ENCODE measurements at places on chromosomes 3 and 15.

DNA sequence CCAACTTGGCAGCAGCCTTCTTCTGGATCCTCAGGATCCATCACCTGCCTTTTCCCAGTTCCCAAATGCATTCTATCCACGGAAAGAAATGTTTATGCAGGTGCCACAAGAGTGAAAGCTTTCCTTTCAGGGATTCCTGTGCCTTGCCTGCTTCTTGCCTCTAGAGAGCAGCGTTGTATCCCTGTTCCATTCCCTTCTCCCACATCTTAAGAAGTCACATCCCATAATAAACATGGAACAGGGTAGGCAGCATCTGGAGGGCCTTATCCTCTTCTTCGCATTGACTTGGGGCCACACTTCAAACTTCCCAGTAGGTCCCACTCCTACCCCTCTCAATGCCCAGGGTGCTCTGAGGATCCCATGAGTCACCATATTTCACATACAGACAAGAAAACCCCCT is 72.7 kb upstream of the DCLK3 start:
- no peak for DNase-seq

GRCh38 chr3:67192466-67192865 is 194.4 kb downstream of the KBTBD8 start:
- DNase-seq, result no peak

DNA sequence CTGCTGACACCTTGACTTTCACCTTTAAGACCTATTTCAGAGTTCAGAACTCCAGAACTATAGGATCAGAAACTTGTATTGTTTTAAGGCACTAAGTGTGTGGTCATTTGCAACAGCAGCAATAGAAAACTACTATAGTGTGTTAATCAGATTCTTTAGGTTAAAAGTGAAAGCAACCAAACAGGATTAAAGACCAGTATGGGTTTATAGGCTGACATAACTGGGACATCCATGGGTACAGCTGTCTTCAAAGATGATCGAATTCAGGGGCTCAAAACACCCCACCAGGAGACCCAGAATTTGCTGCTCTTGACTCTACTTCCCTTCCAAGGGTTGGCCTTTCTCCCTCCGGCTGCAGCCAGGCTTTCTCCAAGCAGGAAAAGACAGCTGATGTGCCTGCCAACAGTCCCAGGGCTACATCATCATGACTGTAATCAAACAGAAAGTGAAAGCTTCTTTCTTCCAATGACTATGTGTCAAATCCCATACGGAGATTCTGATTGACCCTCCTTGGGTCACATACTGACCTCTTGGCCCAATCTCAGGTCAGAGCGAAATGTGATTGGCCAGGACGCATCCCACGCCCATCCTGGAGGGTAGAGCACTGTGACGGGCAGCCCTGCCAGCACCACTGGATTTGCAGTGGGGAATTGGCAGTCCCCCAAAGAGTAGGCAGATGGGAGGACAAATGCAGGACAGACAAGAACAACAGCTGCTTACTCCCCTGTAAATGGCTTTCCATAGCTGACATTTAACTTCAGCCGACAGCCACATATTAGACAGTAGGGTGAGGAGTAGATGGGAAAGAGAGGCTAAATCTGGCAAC is 51.4 kb upstream of the RNF7 start:
- no peak for DNase-seq

DNA sequence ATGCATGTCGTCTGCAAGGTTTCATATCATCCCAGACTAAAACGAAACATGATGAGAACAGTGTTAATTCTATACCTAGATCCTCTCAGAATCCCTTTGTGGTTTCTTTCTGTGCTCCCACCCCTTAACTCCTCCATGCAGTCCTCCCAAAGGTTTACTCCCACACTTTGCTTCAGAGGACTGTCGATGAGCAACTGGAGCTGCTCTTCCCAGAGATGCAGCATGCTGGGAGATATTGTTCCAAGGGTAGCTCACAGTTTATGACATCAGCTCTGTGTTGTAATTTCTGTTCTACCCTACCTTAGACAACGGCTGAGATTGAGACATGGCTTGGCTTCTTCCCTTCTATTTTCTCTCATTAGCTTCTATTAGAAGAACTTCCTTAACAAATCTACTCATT is 313.0 kb upstream of the COL8A1 start:
- DNase-seq, result no peak

DNA sequence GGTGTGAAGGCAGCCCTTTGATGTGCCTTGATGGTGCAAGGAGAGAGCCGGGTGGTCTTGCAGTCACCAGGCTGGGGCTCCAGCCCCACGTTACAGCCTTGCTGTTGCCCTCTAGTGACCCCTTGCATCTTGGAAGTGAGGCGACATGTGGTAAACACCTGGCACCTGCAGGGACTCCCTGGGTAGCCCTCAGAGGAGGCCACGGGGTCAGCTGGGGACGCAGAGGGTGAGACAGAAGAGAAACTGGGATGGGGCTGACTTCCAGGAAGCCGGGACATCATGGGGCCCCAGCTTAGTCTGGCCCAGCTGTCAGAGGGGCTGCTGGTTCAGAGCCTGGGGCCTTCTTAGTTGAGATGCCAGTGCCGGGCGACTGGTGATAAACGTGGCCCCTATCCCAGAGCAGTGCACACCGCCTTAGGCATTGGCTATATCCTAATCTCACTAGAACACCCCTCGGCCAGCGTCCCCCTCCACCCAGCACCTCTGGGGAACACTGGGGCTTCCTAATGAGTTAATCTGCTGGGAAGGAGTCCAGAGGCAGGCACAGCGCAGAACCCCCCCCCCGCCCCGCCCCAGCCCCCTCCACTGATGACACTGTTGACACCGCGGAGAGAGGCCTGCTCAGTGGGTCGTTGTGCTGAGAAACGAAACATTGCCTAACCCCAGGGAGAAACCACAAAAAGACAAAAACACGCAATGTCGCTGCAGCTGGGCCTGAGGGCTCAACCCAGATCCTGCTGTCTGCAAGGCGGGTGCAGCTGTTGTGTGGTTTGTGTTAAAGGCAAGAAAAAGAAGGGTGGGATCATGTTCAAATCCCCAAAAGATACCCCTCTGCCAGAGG is 60.5 kb upstream of the KLF13 start:
- peak; percentile 52 for DNase-seq

- DNase-seq, result no peak
These were observed 183.4 kb downstream of the ADAMTS17 start for GRCh38 chr15:100158356-100158755.

- no peak for DNase-seq
These were observed 224.3 kb downstream of the CDIN1 start for GRCh38 chr15:36803773-36804172.

DNA sequence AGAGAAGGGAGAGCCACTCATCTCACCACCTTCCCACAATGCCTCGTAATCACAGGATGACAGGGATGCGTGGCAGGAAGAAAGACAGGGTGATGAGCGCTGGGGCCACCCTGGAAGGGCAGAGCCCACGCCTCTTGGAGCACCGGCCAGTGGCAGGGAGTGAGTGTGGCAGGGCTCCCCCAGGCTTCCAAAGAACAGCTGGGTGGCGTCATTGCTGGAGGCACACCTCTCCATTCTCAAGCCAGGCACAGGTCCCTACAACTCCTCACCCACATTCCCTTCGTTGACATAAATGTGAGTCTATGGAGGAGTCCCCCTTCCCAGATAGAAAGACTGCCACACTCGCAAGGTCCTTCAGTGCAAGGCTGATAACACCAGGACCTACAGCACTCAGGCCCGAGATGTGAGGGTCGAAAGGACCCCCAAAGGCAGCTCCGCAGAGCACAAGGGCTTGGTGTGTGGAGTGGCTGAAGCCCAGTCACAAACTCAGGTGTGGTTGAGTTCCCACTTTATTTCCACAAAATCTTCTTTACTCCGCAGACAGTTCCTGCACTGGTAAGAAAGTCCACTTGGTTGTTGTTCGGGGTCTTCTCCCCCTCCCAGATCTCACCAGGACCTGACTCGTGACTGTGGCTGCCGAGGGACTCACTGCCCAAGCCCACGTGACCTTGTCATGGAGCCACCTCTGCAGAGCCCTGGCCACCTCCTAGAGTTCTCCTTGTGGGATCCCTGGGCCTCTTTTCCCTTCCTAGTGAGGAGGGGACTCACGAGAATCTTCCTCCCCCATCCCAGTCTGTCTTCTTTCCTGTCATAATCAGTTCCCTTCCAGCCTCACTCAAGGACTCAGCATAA is 22.4 kb upstream of the CORO2B start:
- DNase-seq, result no peak

GRCh38 chr3:35592589-35593295 is 46.6 kb upstream of the ARPP21 start:
- DNase-seq, result no peak

GRCh38 chr3:144033240-144033589 is 61.6 kb downstream of the DIPK2A start:
- DNase-seq, result no peak

DNA sequence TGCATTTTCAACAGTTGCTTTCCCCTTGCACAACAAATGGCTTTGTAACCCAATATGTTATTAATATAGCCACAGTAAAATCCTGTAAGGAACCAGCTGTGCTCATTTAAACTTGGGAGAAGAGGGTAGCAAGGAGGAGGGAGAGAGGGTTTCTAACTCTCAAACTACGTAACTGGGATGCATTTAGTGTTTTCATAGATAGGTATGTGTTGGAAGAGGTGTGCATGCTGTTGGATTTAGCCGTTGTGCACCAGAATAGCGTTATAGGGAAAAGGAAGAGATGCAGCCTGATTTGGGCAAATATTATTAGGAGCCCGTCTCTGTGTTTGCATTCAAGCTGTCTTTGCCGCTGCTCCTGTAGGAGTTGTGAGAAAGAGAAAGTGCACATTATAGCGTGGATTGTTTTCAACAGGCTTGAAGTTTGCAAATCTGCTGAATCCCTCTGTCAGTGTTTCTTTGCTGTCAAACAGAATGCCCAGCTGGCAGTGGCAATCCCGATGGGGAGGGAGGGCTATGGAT is 39.4 kb downstream of the ARPP21 start:
- no peak for DNase-seq

DNA sequence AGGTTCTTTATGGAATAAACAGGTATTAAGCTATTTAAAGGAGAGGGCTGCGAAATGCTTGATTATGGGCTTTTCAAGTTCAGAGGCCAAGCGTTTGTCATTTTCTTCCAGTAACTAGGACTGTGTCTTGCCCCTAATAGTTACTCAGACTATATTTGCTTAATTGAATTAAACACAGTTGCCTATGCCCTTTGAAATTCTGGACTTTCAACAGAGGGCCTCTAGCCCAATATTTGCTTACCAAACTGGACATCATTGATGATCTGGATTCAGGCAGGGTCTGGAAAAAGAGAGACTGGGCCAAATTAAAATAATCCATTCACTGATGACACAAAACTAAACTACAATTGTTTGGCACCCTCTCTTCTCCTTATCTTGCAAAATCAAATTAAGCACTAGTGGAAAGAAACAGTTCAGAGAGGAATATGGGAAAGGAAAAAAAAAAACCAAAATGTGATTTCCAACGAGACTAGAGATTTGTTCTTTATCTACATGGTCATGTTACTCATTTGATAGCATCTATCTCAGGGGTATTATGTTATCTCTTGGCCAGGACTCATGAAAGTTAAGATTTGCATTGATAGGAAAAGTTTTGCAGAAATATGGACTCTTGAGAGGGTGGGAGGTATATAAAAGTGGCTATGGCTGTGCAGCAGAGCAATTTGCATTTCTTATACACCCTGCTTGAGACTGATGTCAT is 75.1 kb upstream of the TSEN2 start:
- no peak for DNase-seq

- no peak for DNase-seq
These were observed 49.7 kb upstream of the LIMD1 start for GRCh38 chr3:45544717-45545296.

DNA sequence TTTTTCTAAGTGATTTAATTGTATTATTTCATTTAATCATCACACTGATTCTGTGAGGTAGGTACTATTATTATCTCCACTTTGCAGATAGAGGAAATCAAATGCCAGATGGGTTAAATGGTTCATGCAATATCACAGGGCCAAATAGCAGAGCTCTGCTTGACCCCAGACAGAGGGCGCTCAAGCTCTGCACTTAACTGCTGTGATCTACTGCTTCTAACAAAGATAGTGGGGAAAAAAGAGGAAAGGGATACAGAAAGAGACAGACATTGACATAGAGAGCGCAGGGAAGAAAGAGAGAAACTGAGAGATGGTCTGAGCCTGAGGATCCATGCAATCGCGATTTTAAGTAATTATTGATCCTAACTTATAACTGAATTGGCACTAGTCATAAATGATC is 279.1 kb upstream of the THRB start:
- DNase-seq, result peak; percentile 5

- DNase-seq, result no peak
These were observed 269.8 kb downstream of the THRB start for GRCh38 chr3:24224666-24225384.

GRCh38 chr3:65729973-65730372 is 308.7 kb downstream of the MAGI1 start:
- no peak for DNase-seq

DNA sequence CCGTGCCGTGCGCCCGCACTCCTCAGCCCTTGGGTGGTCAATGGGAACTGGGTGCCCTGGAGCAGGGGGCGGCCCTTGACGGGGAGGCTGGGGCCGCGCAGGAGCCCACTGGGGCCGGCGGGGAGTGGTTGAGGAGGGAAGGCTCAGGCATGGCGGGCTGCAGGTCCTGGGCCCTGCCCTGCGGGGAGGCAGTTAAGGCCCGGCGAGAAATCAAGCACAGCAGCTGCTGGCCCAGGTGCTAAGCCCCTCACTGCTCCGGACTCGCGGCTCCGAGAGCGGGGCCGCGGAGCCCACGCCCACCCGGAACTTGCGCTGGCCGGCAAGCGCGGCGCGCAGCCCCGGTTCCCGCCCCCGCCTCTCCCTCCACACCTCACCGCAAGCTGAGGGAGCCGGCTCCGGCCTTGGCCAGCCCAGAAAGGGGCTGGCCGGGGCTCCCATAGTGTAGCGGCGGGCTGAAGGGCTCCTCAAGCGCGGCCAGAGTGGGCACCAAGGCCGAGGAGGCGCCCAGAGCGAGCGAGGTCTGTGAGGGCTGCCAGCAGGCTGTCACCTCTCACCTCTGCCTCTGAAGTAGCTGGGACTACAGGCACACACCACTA is 7.8 kb downstream of the GP9 start:
- DNase-seq, result peak; percentile 21

DNA sequence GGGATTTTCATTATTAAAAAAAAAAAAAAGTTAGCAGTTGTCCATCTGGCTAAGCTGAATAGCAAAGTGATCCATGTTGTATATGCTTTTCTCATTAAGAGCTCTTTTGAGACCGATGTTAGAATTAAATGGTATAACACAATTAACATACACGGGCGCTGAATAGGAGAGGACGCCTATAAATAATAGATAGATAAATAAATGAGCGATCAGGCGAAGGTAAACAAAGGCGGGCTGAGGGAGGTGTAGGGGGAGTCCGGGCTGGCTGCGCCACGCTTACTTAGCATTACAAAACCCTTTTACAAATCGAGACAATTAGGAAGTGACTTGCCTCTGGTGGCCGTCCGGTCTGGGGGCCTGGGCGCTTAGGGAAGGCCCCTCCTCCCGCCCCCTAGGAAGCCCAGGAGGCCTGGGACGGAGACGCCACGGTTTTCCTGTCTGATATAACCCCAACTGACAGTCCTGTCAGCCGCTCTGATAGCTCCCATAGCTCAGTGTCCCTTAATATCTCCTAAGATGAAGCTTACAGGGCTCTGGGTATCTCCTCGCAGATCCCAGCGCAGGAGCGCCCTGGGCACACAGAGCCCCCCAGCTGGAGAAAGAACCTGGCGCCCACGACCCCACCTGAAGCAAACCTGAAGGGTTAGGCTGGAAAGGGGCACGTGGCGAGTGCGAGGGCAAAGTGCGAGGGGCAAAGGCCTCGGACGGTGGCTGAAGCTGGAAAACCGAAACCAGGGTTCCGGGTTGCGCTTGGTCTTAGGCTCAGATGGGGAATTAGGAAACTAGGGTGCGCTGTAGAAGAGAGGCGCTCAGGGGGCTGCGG is 3.6 kb downstream of the SOX14 start:
- no peak for DNase-seq
